ENCODE measurements at places on chromosomes 16 and 17. TPM values are rescaled to one million over a fixed set of nuclear protein-coding genes. Genes with fewer than 3 reads are reported as not detected.

GRCh38 chr17:75693500-75694481, 26.7 kb downstream of the SAP30BP start:
- peak; percentile 92 for DNase-seq
- H3K4me1 ChIP-seq: peaks cover 8% of the 10 kb centered on the region
- peak overlapping the region; percentile 25 for H3K27ac ChIP-seq
- peaks cover 67% of the 10 kb centered on the region for H3K36me3 ChIP-seq
- H3K27me3 ChIP-seq: no peaks in the 10 kb centered on the region

DNA sequence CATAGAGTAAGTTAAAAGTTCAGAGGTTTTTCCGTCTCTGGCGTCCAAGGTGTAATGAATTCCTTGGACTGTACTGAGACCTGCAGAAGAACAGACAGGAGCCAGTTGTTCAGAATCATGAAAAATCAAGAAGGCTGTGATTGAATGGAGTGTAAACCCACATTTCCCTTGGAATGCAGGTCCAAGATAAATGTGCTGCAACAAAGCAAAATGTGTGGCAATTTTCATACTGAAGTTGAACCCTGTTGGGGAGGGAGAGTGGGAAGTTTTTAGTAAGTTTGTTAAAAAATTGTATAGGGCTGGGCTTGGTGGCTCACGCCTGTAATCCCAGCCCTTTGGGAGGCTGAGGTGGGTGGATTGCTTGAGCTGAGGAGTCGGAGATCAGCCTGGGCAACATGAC, 21.4 kb downstream of the GGNBP2 start:
- H3K27me3 ChIP-seq: no peaks in the 10 kb centered on the region
- H3K4me3 ChIP-seq: no peak overlapping the region
- H3K4me1 ChIP-seq: no peaks in the 10 kb centered on the region
- peaks cover 86% of the 10 kb centered on the region for H3K36me3 ChIP-seq

DNA sequence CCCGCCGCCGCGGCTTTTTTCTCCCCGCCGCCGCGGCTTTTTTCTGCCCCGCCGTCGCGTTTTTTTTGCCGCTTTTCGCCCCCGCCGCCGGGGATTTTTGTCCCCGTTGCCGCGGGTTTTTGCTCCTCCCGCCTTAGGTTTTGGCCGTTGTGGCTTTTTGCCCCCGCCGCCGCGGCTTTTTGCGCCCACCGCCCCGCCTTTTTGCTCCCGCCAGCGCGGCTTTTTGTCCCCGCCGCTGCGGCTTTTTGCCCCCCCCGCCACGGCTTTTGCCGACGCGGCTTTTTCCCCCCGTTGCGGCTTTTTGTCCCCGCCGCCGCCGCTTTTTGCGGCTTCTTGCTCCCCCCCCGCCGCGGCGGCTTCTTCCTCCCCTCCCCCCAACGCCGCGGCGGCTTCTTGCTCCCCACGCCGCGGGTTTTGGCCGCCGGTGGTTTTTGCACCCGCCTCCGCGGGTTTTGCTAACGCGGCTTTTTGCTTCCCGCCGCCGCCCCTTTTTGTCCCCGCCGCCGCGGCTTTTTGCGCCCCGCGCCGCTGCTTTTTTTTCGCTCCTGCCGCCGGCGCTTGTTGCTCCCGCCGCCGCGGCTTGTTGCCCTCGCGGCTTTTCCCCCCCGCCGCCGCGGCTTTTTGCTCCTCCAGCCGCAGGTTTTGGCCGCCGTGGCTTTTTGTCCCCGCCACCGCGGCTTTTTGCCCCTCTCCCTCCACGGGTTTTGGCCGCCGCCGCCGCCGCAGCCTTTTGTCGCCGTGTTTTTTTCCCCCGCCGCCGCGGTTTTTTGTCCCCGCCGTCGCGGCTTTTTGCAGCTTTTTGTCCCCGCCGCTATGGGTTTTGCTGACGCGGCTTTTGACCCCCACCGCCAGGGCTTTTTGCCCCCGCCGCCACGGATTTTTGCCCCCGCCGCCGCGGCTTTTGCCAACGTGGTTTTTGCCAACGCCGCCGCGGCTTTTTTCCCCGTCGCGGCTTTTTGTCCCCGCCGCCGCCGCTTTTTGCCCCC, 150.3 kb downstream of the KCNJ18 start:
- no peak for DNase-seq
- no peak overlapping the region for H3K4me3 ChIP-seq
- no peaks in the 10 kb centered on the region for H3K36me3 ChIP-seq
- no peak overlapping the region for H3K27ac ChIP-seq
- H3K27me3 ChIP-seq: no peaks in the 10 kb centered on the region

GRCh38 chr17:61426482-61427304, 25.5 kb upstream of the TBX4 start:
- peaks cover 21% of the 10 kb centered on the region for H3K27me3 ChIP-seq
- peak; percentile 33 for DNase-seq

KRT25 gene
- total RNA-seq: not detected

NOG gene
- 2.3 TPM for total RNA-seq

HSD3B7 gene
- total RNA-seq: 3.9 TPM
